ENCODE measurements at places on chromosomes 1 and 21. TPM values are rescaled to one million over a fixed set of nuclear protein-coding genes. Genes with fewer than 3 reads are reported as not detected.

LMX1A gene
- not detected for polyA plus RNA-seq

ATAD3C gene
- 10.3 TPM for polyA plus RNA-seq

HSPB7 gene
- 1.5 TPM for polyA plus RNA-seq

DTL gene
- 26.4 TPM for polyA plus RNA-seq

TMEM52 gene
- 6.5 TPM for polyA plus RNA-seq

SAMD11 gene
- 2.4 TPM for polyA plus RNA-seq
